Activated gamma-delta T cell treated with anti-CD3 and anti-CD28 coated beads, Interleukin-2, amount 50 U/mL, for 16 hours (primary cell): ENCODE measurements at places on chromosomes 6 and 20.

- DNase-seq: no peak
These were observed 42.2 kb downstream of the GFOD1 start for GRCh38 chr6:13445005-13445743.

DNA sequence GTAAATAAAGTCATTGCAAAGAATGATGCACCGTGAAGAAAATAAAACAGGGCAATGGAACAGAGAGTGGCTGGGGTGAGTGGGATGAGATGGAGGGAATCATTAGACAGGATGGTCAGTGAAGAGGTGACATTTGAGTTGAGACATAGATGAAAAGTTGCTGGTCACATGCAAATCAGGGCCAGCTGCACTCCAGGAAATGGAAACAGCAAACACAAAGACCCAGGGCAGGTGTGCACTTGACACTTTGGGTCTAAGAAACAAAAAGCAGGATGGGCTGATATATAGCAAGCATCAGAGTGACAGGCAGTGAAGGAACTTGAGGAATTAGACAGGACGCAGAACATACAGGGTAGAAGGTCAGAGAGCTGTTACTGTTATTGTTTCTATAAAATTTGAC, 171.5 kb upstream of the RIPOR2 start:
- no peak for DNase-seq

DNA sequence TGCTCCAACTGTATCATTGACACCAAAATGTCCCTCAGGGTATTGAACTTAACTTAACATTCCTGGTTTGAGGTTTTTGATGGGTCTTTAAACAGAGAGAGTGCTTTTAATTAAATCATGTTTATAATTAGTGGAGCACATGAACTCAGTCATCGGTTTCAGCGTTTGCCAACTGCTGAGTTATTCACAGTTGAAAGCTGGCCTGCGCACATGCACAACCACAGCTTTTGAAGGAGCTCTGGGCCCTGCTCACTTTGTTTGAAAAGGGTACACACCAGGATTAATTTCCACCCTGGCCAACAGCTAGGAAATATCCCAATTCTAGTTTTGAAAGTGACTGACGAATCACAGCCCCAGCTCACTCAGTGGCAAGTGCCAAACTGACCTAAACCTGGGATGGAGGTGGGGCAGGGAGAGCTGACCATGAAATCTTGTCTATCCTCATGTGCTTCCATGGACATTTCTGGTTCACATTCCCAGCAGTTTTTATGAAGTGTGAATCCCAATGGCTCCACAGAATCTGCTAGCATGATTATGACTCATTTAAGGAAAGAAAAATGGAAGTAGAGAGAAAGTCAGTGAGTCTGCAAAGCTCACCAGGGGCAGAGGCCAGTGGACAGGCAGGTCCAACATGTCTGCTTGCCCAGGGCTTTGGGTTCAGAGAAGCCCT, 247.8 kb downstream of the FNDC1 start:
- DNase-seq: no peak

GRCh38 chr6:167125855-167126349, 3.0 kb downstream of the CCR6 start:
- no peak for DNase-seq

DNA sequence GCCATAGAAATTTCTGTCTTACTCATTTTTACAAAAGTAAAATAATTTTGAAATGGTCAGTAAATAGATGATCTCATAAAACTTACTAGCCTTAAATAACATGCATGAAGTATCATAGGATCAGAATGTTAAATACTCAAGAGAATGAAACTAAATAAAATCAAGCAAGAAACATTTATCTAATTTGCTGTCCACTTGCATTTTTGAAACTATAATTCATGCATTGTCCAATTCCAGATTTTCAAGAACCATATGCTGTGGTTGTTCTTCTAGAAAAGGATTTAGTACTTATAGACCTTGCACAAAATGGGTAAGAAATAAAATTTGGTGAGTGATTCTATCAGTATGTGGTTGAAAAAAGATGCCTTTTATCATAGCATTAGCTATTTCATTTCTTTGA, 107.0 kb downstream of the STXBP5 start:
- no peak for DNase-seq

DNA sequence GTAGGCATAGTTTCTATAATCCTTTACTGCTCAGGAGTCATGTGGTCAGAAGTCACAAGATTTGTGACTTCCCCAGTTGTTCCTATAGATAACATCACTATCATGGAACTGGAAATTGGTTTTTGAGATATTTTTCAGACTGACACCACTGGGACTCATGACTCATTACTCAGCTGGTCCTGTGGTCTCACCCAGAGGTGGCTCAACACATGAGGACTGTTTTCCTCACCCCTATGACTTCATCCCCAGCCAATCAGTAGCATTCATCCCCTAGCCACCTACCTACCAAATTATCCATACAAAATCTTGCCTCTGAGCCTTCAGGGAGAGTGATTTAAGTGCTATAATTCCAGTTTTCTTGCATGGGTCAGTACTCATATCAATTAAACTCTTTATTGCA, 1217.7 kb downstream of the EPHA7 start:
- no peak for DNase-seq

- no peak for DNase-seq
These were observed 113.4 kb upstream of the MRPS10 start for GRCh38 chr6:42331019-42331418.
